Activated CD4-positive, CD25-positive, alpha-beta regulatory T cell treated with anti-CD3 and anti-CD28 coated beads, Interleukin-2, amount 50 U/mL, for 72 hours (primary cell): ENCODE measurements at places on chromosomes 1 and 21.

DNA sequence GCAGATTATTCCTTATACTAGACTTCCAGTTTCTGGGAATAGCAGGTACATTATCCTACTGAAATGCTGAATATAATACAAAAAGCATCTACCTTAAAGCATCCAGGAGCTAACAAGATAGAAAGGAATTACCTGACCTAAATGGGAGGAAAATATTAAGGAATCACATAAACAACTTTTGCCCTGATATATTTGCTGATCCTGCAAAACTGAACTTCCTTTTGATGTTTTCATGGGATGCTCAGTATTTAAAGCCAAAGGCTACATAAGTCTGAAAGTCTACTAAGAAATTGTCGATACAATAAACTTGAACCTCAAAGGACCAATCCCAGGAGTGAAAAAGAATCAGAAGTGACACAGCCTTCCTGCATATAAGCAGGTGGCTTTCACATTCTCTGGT lies 85.6 kb upstream of the C1orf21 start:
- DNase-seq, result no peak

GRCh38 chr1:45945426-45945825 lies 142.0 kb downstream of the MAST2 start:
- no peak for DNase-seq

DNA sequence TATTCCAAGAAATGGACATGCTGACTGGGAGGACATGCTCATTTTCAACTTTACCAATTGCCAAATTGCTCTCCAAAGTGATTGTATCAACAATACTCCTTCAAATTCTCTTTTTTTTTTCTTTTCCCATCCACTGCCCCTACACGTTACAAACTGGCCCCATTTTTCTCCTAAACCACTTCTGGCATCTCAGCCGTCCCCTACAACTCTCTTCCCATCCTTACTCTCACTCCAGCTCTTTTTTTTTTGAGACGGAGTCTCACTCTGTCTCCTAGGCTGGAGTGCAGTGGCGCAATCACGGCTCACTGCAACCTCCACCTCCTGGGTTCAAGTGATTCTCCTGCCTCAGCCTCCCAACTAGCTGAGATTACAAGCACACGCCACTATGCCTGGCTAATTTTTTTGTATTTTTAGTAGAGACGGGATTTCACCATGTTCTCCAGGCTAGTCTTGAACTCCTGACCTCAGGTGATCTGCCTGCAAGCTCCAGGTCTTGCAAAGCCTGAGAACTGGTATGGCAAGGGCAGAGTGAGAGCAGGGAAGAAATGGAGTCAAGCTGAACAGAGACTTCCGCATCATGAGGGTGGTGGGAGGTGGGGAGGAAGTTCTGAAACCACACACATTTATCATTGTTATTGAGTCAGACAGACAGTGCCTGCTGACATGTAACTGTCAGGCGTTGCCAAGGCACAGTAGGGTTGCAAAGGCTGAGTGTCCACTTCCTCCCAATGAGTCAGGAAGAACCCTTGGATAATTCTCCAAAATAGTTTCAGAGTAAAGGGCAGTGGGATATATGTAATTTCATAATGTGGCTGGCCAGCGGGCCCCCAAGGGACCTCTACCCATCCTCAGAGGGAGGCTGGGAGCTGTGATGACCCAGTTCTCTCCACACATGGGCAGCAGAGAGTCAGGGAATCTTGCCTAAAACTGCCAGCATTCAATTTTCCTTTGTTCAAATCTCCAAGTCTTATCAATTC lies 17.4 kb downstream of the CELA3A start:
- peak; percentile 47 for DNase-seq

- no peak for DNase-seq
Observed at GRCh38 chr1:64976361-64976760, 10.0 kb upstream of the JAK1 start.

DNA sequence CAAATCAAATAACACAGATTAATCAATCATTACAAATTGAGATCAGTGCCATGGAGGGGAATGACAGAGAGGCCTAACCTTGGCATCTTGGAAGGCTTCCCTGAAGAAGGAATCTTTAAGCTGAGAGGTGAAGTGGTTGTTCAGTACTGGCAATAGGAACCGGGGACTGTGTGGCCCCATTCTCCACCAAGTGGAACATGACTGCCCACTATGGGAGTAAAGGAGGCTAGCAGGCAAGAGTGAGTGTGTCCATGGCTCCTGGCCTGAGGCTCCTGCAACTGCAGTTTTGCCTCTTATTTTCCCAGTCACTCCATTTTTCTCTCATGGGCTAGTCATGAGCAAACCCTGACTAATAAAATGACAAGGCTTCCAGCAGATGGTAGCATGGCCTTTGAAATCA lies 112.2 kb upstream of the GJB5 start:
- DNase-seq, result no peak

- no peak for DNase-seq
Observed at GRCh38 chr1:113282893-113283285, 107.4 kb upstream of the MAGI3 start.

- no peak for DNase-seq
Observed at GRCh38 chr1:50531601-50532000, 108.4 kb upstream of the DMRTA2 start.

- DNase-seq, result no peak
Observed at GRCh38 chr1:109485001-109485400, 1.3 kb downstream of the ATXN7L2 start.

DNA sequence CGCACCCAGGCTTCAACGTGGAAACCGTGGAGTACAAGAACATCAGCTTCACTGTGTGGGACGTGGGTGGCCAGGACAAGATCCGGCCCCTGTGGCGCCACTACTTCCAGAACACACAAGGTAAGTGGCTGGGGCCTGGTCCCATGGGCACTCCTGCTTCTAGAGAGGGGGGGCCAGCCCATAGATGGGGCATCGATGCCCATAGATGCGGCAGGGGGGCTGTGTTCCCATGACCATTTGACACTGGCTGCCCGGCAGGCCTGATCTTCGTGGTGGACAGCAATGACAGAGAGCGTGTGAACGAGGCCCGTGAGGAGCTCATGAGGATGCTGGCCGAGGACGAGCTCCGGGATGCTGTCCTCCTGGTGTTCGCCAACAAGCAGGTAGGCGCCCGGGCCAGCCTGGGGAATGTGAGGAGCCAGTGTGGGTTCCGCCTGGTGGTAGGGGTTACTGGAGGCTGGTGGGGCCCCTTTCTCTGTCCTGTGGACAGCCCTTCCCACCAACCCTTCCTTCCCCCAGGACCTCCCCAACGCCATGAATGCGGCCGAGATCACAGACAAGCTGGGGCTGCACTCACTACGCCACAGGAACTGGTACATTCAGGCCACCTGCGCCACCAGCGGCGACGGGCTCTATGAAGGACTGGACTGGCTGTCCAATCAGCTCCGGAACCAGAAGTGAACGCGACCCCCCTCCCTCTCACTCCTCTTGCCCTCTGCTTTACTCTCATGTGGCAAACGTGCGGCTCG lies 5.6 kb downstream of the C1orf35 start:
- no peak for DNase-seq

DNA sequence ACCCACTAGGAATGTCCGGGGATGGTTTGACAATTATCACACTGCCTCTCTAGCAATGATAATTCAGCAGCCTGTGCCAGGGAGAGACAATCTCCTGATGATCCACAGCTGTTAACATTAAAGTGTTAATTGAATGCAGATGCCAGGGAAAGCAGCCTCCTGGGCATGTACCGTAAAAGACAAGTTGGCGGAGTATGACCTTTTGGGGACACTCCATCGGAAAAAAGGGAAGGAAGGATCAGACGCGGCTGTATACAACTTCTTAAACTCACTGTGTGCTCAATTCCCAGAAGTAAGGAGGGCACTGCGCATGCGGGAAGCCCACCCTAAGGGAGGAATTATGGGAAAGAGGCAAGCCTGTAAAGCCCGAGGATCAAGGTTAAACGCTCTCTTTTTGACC lies 62.6 kb downstream of the MAP3K7CL start:
- DNase-seq, result no peak
